ENCODE measurements at places on chromosomes 6 and 20.

DNA sequence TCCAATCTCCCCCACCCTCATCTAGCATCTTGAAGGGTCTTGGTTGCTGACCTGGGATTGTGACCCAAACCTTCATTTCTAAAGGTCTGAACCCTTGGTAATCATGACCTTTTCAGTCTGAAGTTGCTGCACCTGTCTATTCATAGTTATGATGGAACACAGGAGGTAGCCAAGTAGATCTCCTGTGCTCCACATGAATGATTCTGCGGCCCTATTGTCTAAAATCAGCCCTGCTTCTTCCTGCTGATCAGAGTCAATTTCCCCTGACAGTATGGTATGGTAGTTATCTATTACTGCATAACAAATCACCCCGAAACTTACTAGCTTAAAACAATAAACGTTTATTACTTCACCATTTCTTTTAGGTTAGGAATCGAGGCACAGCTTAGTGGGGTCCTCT is 9.0 kb downstream of the OR2B6 start:
- DNase-seq, result no peak

- no peak for DNase-seq
Observed at GRCh38 chr20:60718743-60719480, 533.1 kb upstream of the CDH4 start.

DNA sequence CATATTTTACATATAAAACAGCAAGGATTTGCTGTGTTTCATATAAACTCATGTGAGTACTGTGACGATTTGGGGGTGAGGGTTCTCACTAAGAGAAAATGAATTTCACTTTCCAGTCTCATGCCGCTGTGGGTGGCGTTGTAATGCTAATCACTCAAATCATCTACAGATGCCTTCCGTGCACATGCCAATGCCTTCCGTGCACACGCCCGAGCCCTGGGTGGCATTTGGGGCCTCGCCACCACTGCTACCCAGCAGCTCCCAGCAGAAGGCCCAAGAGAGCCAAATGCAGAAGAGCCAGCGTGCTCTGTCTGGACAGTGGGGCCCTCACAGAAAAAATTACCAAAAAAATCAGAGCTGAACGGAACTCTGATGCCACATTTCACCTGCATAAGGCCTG is 53.7 kb downstream of the WDR27 start:
- no peak for DNase-seq

DNA sequence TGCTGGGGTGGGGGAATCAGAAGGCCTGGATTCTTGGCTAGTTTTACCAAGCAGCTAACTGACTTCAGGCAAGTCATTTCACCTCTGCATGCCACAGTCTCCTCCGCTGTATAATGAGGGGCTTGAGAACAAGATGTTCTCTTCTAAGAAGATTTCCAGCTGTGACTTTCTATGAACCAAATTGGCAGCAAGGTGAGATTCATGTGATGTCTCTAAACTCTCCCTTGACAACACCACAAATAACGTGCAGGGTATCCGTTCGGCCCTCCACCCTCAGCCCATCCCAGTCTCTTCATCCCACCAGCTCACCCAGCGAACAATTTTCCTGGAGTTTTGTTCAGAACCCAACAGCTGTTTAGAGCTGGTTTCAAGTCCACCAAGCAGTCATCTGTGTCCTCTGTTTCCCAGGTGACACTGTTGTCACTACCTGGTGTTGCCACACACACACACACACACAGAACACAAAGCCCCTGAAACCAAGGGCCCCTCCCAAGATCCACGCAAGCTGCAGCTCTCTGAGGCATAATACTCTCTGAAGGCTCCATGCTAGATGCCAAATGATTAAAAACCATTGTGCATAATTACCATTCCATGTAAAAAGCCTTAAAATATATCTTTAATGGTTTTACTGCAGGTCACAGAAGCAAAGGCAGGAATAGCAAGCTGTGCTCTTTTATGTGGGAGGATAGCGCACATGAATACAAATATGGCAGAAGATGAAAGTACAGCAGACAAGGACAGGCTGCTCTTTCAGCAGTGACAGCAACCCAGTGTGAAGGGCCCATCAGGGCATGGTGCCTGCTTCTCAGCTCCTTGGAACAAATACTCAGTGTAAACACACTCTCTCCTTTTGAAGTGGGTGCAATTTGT is 48.2 kb downstream of the ARHGAP18 start:
- DNase-seq, result no peak

DNA sequence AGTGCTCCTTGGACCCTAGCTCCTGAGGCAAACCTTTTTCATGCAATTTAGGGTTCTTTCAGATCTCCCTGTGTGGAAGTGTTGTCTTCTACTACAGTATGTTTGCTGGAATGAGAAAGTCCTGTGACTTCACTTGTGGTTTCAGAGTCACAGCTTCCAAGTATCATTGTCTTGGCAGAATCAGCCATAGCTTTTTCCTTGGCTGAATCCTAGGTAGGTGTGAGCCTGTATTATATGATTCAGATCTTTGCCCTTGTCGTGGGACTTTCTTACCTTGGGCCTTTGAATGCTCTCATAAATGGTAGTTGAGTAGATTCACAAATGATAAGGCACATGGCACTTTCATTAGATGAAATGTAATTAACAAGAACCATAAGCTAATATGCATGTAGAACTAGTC is 16.5 kb downstream of the CARMIL1 start:
- no peak for DNase-seq

DNA sequence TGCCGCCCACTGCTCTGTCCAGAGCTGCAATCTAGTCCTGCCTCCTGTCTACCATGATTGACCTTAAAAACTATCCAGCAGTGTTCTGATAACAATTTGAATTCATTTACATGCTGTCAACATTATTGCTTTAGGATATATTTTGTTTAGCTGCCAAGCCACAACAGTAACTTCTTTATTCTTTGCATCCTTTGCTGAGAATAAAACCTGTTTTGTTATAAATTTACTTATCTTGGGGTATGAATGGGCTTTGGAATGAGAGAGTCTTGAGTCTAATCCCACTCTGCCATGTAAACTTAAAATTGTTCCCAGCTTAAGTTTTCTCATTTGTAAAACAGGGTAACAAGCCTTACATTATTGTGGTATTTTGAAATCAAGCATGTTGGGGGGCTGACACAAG is 116.4 kb downstream of the FLRT3 start:
- DNase-seq, result no peak

DNA sequence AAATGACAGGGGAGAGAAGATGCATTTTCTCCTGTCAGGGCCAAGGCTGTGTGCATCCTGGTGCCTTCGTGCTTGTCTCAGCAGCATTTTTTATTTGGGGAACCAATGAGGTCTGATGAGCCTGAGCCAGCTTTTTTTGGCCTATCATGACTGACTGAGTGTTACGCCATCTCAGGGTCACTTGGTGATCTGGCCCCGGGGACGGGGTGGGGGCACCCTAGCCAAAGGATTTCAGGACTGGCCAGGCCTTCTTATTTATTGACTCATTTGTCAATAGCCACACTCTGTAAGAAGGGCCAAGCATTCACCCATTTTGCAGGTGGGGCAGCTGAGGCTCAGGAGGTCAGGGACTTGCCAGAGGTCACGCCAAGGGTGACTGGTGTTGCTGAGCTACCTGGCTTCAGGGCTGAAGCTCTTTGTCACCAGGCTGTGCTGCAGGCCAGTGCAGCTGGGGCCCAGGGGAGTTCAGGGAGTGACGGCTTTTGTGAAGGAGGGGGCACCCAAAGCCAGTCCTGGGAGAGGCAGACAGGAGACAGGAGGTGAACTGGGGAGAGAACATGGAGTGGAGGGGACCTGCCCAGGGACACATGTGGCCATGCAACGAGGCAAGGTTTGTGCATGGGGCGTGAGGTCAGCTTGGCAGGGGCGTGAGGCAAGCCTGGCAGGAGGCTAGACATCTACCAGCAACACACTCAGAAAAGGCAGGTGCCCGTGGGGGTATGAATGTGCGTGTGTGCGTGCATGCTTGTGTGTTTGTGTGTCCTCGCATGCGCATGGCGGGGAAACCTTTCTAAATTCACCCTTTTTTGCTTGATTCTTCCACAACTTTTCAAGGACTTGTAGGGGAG is 31.1 kb downstream of the VSTM2L start:
- no peak for DNase-seq

- no peak for DNase-seq
Observed at GRCh38 chr6:44725070-44725469, 337.6 kb downstream of the CDC5L start.

DNA sequence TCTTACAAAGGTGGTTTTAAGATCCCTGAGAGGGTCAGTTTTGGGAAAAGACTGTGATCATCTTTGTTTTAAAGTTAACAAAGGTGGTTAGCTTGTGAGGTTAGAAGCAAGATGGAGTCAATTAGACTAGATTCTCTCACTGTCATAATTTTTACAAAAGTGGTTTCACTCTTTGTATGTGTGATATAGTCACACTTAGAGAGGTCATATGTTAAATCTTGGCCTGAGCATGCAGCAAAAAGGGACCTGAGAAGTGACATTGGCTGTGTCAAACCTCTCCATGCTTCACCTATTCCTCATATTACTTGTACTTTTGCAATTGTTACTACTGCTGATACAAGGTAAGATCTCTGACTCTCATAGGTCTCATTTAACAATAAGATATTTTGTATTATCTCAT is 368.0 kb downstream of the TBC1D32 start:
- no peak for DNase-seq

DNA sequence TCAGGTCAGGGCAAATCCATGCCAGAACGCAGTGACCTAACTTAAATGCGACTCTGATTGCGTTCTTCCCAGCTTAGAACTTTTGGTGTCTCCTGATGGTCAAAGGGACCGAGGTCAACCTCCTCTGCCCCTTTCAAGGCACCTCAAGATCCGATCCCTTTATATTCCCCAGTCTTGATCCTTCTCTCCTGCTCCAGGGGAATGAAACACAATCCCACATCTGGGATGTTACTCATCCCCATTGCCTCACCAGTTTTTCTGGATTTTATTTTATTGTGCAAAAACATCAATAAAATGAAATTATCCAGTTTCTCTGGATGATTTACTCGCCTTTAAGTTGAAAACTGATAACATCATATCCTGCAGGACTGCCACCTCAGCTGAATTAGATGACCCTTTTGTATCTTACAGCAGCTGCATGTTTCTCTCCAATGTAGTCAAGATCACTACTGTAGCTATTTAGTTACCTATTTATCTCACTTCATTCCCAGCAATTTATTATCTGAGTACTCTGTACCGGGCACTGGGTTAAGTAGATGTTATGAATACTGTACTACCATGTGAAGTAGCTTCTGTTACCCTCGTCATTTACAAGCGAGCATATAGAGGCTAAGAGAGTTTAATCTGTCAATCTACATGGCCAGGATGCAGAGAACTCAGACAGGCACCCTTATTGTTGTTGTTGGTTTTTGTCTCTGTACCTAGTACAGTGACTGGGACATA is 44.0 kb downstream of the IRAK1BP1 start:
- DNase-seq, result no peak

GRCh38 chr6:7998103-7998725 is 66.0 kb downstream of the BLOC1S5 start:
- no peak for DNase-seq

DNA sequence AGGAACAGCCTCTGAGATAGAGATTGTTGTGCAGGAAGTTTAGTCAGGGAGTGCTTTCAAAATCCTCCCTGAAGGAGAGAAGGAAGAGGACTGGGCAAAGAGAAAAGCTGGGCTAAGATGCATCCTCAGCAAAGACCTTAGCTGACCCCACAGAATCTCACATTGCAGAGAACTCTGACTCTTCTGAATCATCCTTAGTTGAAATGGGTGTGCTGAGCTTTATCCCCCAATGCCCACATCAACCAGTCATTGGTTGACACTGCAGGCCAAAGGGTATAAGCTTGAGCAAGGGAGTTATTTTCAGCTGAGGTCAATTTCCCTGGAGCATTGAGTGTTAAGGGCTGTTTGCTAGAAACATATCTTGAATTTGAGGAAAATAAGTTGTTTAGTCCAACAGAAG is 732.2 kb downstream of the CBLN4 start:
- DNase-seq, result no peak

GRCh38 chr20:61841966-61842365 is 223.7 kb downstream of the TAF4 start:
- no peak for DNase-seq

DNA sequence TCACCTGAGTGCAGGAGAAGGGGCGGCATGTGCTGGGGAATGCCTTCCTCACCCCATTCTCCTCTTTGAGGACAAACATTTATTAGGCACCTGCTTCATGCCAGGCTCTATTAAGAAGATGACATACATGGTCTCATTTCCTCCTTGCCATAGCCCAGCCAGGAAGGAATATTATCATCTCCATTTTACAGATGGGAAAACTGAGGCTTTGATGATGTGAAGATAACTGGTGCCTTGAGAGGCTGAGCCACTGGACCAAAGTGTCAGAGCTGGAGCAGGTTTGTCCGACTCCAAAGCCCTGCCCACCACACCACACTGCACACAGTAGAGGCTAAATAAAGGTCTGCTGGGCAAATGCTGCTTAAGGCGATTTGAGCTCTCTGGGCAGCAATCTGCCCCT is 37.2 kb downstream of the FAM110A start:
- no peak for DNase-seq

DNA sequence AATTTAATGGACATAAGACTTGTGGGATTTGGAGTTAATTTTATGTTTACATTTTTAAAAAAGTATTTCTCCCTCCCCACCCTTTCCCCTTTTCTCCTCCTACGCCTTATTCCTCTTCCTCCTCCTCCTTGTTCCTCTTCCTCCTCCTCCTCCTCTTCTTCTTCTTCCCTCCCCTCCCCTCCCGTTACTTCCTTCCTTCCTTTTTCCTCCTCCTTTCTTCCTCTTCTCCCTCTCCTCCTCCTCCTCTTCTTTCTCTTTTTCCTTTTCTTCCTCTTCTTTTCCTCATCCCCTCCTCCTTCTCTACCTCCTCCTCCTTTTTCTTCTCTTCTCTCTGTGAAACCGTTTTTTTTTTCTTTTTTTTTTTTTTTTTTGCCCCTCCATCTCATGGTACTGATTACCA is 139.6 kb downstream of the EYA4 start:
- DNase-seq, result no peak

DNA sequence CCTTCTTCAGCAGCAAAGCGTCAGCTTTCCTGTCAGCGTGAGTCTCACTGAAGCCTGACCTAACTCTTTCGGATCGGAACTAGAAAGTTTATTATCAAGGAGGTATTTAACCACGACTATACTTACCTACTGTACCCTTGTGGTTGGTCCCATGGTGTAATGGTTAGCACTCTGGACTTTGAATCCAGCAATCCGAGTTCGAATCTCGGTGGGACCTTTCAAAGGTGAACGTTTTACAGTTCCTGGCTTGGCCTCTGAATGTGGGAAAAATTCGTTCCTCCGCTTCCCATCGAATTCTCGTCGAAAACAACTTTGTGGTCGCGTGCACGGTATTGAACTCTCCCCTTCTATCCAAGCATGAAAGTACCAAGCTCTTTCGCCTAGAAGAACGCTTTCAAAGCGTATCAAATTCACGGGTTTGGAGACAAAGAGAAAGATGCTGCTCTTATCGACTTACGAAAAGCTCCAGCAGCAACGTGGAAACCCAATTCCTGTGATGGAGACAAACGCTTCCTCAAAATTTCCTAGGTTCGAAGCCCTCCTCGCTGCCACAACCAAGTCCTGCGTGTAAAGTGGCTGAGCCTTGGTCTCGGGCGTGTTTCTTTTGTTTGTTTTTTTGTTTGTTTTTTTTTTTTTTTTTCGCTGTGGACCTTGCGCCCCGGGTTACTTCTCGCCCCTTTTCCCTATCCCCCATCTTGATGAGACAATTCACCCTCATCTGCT is 63.7 kb downstream of the GPX5 start:
- no peak for DNase-seq

All from epithelial cell of prostate (primary cell).